ENCODE measurements at places on chromosomes 2 and 18.

DNA sequence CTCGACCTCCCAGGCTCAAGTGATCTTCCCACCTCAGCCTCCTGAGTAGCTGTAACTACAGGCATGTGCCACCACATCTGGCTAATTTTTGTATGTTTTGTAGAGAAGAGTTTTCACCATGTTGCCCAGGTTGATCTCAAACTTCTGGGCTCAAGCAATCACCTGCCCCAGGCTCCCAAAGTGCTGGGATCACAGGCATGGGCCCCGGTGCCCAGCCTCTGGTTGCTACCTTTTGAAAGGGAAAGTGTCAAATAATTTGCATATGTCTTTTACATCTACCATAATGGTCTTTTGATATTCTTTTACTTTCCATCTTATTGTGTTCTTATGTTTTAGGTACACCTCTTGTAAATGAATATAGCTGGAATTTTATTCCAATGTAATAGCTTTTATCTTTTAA is 263.1 kb upstream of the FN1 start:
- no peaks in the 10 kb centered on the region for H3K36me3 ChIP-seq
- no peak overlapping the region for H3K27ac ChIP-seq
- DNase-seq, result no peak
- no peaks in the 10 kb centered on the region for H3K27me3 ChIP-seq
- no peak overlapping the region for H3K4me3 ChIP-seq
- H3K4me1 ChIP-seq, result no peaks in the 10 kb centered on the region

DNA sequence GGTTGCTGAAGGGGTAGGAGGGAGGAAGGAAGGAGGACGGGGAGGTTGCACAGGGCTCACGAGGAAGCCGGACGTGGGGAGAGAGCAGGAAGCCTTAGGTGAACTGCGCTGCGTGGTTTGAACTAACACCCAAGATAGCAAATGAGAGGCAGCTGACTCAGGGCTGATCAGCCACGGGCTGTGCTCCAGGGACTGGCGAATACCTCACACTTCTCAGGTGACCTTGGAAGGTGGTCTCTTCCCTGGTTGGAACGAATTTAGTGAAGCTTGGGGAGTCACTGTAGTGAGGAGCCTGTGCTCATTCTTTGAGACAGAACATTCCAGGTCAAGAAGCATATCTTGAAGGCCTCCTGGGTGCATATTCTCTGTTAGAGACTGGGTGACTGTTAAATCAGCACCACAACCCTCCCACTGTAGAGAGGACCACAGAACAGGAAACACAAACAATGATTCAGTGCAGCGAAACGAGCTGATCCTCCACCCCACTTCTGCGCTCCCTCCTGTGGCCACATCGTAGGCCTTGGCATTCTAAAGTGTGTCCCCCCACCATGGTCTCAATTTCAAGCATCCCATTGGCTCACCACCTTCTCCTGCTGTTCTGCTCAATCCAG is 33.8 kb downstream of the TOGARAM2 start:
- peak overlapping the region; percentile 55 for H3K27ac ChIP-seq
- H3K4me1 ChIP-seq, result no peaks in the 10 kb centered on the region
- H3K27me3 ChIP-seq, result no peaks in the 10 kb centered on the region
- no peaks in the 10 kb centered on the region for H3K36me3 ChIP-seq

- peak; percentile 89 for DNase-seq
- no peaks in the 10 kb centered on the region for H3K27me3 ChIP-seq
- H3K4me3 ChIP-seq, result peak overlapping the region; percentile 98
- H3K4me1 ChIP-seq, result peaks cover 9% of the 10 kb centered on the region
Observed at GRCh38 chr2:20450201-20450999, 3.5 kb downstream of the RHOB start.

DNA sequence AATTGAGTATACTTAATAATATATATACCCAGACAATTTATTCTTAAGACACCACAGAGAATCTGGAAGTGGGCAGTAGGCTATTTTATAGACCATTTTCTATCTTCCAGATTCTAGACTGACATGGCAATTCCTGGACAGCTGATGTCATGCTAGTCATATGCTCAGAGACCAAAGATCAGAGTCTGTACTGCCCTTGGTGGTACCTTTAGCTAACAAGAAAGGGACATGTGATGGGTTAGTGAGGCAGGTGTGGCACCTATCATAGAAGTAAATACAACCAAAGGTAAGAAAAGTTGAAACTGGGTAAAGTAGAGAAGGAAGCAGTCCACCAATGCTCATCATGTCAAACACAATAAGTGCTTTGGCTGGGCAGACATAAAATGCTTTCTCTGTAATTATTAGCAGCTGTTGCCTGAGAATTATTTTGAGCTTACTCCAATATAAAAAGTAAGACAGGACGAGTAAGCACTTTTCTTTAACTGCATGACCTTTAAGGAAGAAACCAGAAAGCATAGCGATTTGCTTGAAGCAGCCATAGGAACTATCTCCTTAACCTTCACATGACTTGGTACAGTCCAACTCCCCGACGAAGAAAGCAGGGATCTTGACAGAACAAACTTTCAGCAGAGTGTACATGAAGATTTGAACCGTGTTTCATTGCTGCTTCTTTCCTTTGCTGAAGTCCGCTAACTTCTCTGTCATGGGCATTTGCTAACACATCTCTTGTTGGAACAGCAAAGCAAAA is 47.1 kb downstream of the SLC40A1 start:
- no peaks in the 10 kb centered on the region for H3K4me1 ChIP-seq
- no peaks in the 10 kb centered on the region for H3K36me3 ChIP-seq
- peak overlapping the region; percentile 61 for H3K27ac ChIP-seq
- no peak overlapping the region for H3K4me3 ChIP-seq

DNA sequence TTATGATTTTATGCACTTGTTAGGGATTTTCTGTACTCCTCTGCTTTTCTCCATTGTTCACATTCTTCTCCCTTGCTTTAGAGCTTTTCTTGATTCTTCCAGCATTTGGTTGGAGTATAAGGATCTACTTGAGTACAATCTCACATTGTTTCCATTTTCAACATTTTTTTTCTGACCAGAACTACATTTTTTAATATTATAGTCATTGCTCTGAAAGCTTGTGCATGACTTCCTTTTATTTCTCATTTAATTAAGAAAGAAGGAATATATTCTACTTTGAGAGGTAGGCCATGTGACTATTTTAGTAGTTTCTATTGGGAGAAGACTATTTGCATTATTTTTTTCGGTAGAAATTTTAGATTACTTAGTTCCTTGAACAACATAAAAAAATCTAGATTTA is 200.4 kb downstream of the TMEM247 start:
- DNase-seq, result no peak
- no peak overlapping the region for H3K4me3 ChIP-seq
- H3K36me3 ChIP-seq, result no peaks in the 10 kb centered on the region
- H3K27me3 ChIP-seq, result no peaks in the 10 kb centered on the region

DNA sequence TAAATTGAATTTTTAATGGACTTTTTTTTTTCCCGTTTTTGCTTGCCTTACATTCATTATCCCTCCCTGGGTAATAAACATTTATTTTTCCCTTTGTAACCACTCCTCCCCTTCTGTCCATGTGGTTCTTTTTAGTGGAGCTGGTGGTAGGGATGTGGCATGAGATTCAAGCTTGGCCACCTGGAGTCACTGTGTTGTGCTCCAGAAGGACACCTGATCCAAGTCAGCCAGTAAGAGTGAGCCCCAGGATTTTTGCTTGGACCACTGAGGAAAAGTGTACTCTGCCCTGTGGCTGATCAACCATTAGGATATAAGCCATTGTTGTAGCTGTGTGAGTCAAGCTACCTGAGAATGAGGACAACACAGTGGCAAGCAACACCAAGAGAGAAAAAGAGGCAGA is 11.1 kb upstream of the ACTR3 start:
- DNase-seq, result no peak
- H3K4me3 ChIP-seq, result no peak overlapping the region
- no peaks in the 10 kb centered on the region for H3K27me3 ChIP-seq
- no peak overlapping the region for H3K27ac ChIP-seq
- H3K4me1 ChIP-seq, result no peaks in the 10 kb centered on the region

DNA sequence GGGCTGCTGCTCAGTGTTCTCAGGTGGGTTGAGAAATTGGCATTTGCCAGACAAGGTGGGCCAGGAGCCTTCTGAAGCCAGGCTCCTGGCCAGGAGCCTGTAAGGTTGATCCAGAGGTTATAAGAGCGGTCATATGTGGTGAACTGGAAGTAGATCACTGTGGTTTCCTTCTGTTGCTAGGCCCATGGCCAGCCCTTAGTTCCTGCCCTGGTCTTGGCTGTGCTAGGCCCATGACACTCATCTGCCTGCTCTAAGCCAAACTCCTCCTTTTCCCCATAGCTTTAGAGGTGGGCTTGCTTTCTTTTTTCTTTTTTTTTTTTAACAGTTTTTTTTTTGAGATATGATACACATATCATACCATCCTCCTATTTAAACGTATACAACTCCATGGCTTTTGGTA is 5.0 kb upstream of the MGAT5 start:
- no peaks in the 10 kb centered on the region for H3K4me1 ChIP-seq
- no peaks in the 10 kb centered on the region for H3K27me3 ChIP-seq
- DNase-seq, result no peak
- no peak overlapping the region for H3K4me3 ChIP-seq

GRCh38 chr2:163191372-163191771 is 352.8 kb upstream of the KCNH7 start:
- no peak overlapping the region for H3K27ac ChIP-seq
- no peak for DNase-seq
- no peak overlapping the region for H3K4me3 ChIP-seq
- no peaks in the 10 kb centered on the region for H3K4me1 ChIP-seq
- H3K27me3 ChIP-seq, result no peaks in the 10 kb centered on the region

DNA sequence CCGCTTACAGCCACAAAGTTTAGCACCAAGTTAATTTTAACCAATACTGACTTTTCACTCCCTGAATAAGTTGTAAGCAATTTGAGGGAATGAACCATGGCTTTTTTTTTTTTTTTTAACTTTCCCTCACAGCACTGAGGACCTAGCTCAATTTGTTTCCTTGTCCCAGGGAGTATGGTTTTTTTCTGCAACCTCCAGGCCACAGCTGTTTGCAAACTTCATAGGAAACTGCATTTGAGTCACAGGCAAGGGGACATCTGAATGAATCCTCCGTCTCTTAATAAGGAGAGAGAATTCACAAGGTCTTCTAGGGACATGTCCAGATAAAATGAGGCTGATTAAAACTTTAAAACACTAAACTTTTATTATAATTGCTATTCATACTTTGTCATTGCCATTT is 181.5 kb downstream of the GFPT1 start:
- no peak overlapping the region for H3K27ac ChIP-seq
- no peak overlapping the region for H3K4me3 ChIP-seq
- DNase-seq, result no peak
- H3K4me1 ChIP-seq, result no peaks in the 10 kb centered on the region
- H3K27me3 ChIP-seq, result no peaks in the 10 kb centered on the region
- no peaks in the 10 kb centered on the region for H3K36me3 ChIP-seq

DNA sequence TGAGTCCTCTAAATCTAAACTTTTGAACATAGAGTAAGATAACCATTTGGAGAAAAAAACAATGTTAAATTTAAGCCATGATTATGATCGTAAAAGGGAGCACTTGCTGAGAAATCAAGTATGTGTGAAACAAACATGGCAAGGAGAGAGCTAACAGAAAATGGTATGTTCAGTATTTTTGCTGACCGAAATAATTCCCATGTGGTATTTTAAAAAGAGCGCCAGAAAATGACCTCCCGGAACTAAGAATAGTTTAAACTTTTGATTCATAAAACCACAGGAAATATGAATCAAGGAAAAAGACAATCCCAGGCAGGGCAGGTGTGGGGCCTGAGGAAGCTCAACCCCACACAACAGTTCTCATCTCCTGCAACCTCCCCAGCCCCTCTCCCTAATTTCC is 74.2 kb downstream of the DOCK10 start:
- H3K27me3 ChIP-seq, result no peaks in the 10 kb centered on the region
- H3K36me3 ChIP-seq, result no peaks in the 10 kb centered on the region
- H3K27ac ChIP-seq, result no peak overlapping the region

- H3K4me3 ChIP-seq, result no peak overlapping the region
- H3K27me3 ChIP-seq, result no peaks in the 10 kb centered on the region
- peaks cover 3% of the 10 kb centered on the region for H3K4me1 ChIP-seq
- H3K27ac ChIP-seq, result no peak overlapping the region
- no peak for DNase-seq
- H3K36me3 ChIP-seq, result no peaks in the 10 kb centered on the region
Observed at GRCh38 chr18:2963048-2963447, 49.9 kb downstream of the LPIN2 start.

- H3K27me3 ChIP-seq, result no peaks in the 10 kb centered on the region
- H3K27ac ChIP-seq, result peak overlapping the region; percentile 84
- no peaks in the 10 kb centered on the region for H3K4me1 ChIP-seq
- H3K4me3 ChIP-seq, result no peak overlapping the region
- DNase-seq, result peak; percentile 34
Observed at GRCh38 chr2:63698786-63699548, 110.2 kb downstream of the MDH1 start.

- peak; percentile 23 for DNase-seq
- no peaks in the 10 kb centered on the region for H3K27me3 ChIP-seq
- H3K27ac ChIP-seq, result no peak overlapping the region
- no peaks in the 10 kb centered on the region for H3K4me1 ChIP-seq
Observed at GRCh38 chr2:8090748-8091700, 590.8 kb upstream of the ID2 start.

DNA sequence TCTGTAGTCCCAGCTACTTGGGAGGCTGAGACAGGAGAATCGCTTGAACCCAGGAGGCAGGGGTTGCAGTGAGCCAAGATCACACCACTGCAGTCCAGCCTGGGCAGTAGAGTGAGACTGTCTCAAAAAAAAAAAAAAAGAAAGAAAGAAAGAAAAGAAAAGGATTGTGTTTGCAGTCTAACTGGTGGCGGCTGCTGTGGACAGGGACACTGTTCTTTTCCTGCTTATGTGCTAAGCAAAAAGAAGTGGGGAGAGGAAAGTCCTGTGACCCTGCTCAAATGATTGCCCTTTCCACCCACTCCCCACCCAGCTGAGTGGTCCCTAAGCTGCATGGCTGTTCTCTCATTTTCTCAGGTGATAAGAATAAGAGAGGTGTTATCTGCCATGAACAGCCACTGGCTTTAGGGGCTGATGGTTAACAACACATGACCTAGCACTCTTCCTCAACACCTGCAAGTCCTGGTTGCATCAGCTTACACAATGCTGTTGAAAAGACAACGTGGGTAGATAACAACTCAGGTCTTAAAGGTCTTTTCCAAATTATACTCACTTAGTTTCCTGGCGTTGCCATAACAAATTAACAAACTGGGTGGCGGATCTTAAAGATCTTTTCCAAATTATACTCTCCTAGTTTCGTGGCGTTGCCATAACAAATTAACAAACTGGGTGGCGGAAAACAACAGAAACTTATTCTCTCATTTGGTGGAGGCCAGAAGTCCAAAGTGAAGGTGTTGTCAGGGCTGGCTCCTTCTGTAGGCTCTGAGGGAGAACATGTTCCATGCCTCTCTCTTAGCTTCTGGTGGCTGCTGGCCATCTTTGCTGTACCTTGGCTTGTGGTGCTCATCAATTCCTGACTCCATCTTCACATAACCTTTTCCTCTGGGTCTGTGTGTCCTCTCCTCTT is 90.3 kb upstream of the RTN4 start:
- no peaks in the 10 kb centered on the region for H3K36me3 ChIP-seq
- H3K27ac ChIP-seq, result no peak overlapping the region
- DNase-seq, result no peak

GRCh38 chr2:54666634-54667265 is 56.7 kb upstream of the EML6 start:
- no peak for DNase-seq
- no peak overlapping the region for H3K4me3 ChIP-seq
- H3K27ac ChIP-seq, result peak overlapping the region; percentile 81
- peaks cover 9% of the 10 kb centered on the region for H3K4me1 ChIP-seq
- no peaks in the 10 kb centered on the region for H3K36me3 ChIP-seq
- no peaks in the 10 kb centered on the region for H3K27me3 ChIP-seq

- no peaks in the 10 kb centered on the region for H3K36me3 ChIP-seq
- H3K4me1 ChIP-seq, result no peaks in the 10 kb centered on the region
- no peak overlapping the region for H3K4me3 ChIP-seq
- H3K27ac ChIP-seq, result no peak overlapping the region
- DNase-seq, result no peak
Observed at GRCh38 chr2:222592176-222592575, 63.7 kb downstream of the FARSB start.

GRCh38 chr2:144464730-144465129 is 55.2 kb downstream of the ZEB2 start:
- no peaks in the 10 kb centered on the region for H3K27me3 ChIP-seq
- no peak overlapping the region for H3K27ac ChIP-seq
- H3K36me3 ChIP-seq, result no peaks in the 10 kb centered on the region
- no peak for DNase-seq
